ENCODE measurements at places on chromosomes 1 and 21.

DNA sequence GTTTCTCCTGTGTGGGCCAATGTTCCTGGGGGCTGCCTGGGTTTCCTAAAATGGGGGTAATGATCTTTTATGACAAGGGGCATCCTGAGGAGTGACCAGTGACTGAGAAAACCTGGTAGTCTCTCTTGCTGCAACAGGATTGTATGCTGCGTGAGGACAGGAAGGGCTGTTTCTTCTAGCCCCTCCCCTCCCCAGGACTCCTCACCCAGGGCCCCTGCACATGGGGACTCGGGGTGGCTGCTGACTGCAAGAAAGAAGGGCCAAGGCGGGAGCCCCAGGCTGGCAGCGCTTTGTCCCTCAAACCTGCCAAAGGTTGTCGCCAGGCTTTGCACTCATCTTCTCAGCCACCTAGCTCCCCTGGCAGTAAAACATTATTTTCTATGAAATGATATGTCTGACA is 442.4 kb downstream of the CAMTA1 start:
- no peak for DNase-seq

- no peak for DNase-seq
These were observed 12.9 kb downstream of the EPB41 start for GRCh38 chr1:28927266-28927647.

DNA sequence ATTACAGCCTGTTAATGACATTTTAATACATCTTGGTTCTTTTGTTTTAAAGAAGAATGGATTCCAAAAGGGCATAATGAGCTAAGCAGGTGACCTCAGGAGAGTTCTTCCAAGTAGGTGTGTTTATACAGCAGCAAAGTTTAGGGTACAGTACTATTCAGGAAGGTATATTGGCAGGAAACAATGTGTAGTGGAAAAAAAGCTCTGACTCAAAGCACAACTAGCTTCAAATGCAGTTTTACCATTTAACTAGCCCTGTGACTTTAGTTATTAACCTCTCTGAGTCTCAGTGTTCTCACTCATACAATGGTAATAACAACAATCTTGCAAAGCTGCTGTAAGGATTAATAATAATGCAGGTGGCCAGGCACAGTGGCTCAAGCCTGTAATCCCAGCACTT is 29.9 kb downstream of the FAF1 start:
- DNase-seq: no peak

GRCh38 chr1:1891349-1892078 is 627 bp upstream of the GNB1 start:
- peak; percentile 76 for DNase-seq

GRCh38 chr1:31809698-31810097 is 6.1 kb downstream of the SPOCD1 start:
- DNase-seq: no peak

Measured in stimulated activated CD4-positive, alpha-beta T cell treated with anti-CD3 and anti-CD28 coated beads, TNF-alpha, amount 100 ng/mL, for 24 hours (primary cell).